ENCODE measurements at places on chromosomes 16 and 17. TPM values are rescaled to one million over a fixed set of nuclear protein-coding genes. Genes with fewer than 3 reads are reported as not detected.

DNA sequence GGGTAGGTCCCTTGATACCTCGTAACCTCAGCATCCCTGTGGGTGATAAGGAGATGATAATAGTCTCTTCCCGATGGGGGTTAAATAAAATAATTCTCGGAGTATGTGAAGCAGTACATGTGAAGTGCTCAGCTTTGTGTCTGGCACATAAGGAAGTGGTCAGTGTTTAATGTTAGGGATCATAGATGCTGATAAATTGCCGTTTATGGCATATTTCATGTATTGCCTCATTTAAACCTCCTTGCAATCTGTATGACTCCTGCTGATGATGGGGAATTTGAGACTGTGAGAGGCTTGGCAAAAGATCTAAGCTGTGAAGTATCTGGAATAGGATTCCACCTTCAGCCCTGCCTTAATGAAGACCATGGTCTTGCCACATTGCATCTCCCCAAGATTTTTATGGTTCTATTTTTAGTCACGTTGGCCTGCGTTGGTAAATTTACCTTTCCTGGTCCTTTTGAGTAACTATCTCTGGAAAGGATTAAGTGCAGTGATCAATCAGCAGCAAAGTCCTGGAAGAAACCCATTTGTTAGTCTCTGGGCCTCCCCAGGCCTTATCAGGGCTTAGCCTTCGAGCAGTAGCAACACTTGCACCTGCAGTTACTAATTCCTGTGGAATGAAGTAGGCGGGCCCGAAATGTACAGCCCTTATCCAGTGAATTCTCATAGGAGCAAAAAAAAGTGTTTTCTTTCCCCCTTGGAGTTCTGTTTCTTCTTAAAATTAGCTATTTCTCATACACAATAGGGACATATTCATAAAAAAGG, 144.9 kb downstream of the WWOX start:
- peak; percentile 58 for DNase-seq

The WSCD1 gene
- 0.45 TPM for total RNA-seq

GRCh38 chr16:28267356-28267755, 25.0 kb upstream of the SBK1 start:
- DNase-seq, result no peak

The DPEP1 gene
- not detected for total RNA-seq

DNA sequence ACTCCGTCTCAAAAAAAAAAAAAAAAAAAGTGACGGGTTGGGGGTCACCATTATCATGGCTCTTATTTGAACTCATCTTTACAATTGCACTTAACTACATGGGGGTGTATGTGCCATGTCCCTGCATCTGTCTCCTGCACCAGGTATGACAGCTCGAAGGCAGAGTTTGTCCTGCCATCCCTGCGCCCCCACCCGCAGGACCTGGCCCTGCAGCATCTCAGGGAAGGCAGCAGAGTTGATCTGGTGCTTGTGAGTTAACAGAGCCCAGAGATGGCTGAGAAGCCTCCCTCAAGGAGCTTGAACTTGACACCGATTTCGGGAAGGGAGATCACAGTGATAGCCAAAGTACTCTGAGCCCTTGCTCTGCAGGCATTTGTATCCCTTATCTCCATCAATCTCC, 44.8 kb downstream of the C16orf82 start:
- no peak for DNase-seq

The G6PC1 gene
- not detected for total RNA-seq

The MSLN gene
- 3.4 TPM for total RNA-seq

DNA sequence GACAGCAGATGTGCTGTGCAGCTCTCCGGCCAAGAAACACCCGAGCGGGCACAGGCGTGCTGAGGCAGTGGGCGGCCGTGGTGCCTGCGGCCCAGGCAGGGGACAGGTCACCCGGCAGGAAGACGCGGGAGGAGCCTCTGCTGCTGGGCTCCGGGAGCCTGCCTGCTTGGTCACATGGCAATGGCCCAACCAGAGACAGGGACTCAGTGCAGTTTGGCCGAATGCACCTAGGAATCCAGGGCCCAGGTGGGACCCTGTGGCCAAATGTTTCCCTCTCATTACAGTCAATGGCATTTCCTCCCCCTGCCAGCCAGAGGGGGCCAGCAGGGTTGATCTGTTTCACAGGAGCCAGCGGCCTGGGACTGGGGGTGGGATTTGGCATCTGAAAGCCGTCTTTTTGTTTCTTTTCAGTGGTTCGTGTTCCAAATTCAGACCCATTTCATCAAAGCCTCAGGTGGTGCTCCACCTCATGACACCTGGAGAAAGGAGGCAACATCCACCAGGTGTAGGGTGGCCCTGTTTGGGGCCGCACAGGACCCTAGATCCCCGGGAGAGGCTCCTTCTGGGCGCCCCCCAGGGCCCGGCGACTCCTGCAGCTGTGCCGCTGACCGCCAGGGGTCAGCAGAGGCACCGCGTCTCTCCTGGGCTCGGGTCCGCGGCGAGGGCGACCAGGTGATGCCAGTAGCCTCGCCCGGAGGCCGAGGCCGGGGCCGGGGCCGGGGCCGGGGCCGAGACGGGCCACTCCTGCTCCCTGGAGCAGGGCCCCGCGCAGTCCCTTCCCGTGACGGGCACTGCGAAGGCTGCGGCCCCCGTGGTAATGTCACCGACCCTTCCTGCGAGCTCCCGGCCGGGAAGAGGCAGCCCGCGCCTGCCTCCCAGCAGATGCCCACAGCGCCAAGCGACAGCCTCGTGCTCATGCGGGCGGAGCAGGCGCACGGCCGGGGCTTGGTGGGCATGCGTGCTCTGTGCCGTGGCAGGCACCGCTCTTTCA, 118.5 kb downstream of the C16orf78 start:
- DNase-seq, result peak; percentile 40

The UTS2R gene
- total RNA-seq, result not detected

- no peak for DNase-seq
These were observed 33.0 kb upstream of the SEC14L1 start for GRCh38 chr17:77107506-77108433.

The SLC12A3 gene
- total RNA-seq, result not detected

DNA sequence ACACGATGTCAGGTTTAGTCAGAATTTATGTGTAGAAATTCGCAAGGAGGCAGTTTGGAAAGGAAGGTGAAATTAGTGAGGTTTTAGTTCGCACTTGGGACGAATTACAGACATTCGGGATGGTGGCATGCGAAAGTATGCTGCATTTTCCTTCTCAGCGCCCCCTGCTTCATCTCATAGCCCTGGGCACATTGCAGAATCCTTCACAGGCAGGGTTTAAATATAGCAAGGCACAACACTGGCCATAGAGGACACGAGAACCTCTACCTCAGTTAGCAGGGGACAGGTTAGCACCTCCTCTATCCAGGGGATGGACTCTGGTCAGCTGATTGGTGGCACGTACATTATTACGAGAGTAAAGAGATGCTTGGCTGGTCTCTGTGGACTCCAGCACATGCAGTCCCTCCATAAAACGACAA, 47.5 kb downstream of the MAP2K6 start:
- no peak for DNase-seq

DNA sequence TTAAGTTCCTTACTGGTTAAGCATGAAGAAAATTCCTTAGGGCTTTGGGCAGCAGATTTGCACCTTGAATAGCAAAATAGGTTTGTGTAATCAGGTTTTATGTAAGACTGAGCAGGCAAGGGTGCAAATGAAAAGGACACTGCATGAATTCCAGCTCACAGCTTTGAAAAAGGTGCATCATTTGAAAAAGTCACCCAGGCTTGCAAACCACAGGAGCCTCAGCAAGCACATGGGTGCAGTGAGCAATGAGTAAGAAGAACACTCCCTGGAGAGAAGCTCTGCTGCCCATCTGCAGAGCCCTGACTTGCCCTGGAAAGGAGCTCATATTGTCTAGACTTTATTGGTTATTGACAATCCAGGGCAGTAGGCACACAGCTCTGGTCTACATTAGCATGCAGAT, 165.6 kb upstream of the KCNJ16 start:
- DNase-seq, result no peak

GRCh38 chr17:33241390-33241789, 51.7 kb downstream of the ASIC2 start:
- DNase-seq, result no peak

DNA sequence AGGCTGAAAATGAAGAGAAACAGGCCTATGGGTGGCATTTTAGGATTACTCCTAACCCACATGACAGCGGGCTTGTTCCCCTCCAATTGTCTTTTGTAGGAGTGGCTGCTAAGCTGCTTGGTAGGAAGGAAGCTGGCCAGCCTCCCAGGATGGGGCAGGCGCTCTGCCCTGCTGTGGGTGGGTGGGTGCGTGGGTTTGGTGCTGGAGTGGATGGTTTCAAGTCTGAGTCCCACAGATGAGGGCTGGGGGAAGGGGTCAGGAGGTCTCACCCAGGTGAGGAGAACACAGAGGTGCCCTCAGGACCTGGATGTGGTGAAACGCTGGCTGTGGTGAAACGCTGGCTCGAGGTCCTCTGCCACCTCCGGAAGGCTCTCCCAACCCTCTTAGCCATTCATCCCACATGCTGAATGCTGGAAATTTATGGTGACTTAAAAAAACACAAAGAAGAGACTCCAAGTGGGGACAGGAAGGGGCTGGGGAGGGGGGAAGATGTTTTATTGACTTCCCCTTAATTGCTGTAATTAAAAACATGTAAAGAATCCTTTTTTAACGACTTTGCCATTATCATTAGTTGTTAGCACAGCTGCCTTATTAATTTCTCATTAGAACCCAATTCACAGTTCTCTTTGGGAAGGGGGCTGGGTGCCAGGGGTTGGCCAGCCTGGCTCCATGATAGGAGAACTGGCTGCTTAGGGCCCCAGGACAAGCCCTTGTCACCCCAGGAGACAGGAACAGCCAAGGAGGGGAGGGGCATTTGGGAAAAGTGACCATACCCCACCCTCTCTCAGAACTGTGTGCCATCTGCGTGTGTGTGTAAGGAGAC, 153.5 kb upstream of the CDC42EP4 start:
- no peak for DNase-seq

- no peak for DNase-seq
These were observed 27.8 kb upstream of the PHOSPHO1 start for GRCh38 chr17:49258394-49258793.

DNA sequence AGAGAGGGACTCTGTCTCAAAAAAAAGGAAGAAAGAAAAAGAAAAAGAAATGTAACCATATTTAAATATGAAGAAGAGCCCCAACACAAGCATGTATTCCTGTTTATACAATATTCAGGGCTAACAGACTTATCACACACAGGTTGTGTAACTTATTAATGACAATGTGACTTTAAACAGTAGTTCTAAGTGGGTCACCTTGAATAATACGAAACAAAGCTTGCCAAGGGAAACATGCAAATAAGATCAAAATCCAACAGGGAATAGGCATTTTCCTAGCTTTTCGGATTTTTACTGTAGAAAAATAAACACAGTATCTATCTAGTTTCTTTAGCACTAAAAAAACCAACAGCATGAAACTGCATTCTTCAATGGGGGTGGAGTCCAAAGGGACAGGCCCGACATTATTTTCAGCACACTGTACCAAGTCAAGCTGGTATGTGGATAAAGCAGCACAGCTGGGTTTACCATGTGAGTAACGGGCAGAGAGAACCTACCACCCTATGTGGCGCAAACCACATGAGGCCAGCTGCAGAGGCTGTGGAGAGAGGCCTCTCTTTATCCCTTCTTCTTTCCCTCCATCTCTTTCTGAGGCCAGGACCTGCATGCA, 45.3 kb downstream of the TOM1L2 start:
- no peak for DNase-seq

The THAP11 gene
- 39.1 TPM for total RNA-seq

The KRTAP2-3 gene
- total RNA-seq, result 18.2 TPM

GRCh38 chr16:58036943-58037342, 11.4 kb downstream of the MMP15 start:
- DNase-seq, result no peak

GRCh38 chr17:35192708-35193107, 1.5 kb downstream of the SLC35G3 start:
- DNase-seq, result no peak

DNA sequence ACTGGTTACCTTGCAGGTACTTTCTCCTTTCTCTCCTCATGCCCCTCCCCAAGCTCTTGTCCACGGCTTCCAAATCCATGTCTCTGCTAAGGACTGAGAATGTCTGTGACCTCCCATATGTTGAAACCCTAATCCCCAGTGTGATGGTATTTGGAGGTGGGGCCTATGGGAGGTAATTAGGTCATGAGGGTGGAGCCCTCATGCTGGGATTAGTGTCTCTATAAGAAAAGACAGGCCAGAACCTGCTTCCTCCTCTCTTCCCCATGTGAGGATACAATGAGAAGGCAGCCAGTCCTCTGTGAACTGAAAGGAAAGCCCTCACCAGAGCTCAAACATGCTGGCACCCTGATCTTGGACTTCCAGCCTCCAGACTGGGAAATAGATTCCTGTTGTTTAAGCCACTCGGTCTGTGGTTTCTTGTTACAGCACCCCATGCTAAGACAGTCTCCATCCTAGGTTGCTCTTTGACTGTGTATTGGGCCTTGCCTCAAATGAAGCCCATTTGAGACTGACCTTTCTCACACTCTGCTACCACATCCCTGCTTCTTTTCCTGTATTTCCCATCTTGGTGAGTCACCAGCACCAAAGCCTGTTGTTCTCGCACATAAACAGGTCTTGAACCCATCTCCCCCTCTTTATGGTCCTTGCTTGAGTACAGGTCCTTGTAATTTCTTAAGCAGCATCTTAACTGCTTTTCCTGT, 135.0 kb downstream of the CDK5R1 start:
- no peak for DNase-seq

- DNase-seq, result no peak
These were observed 118.1 kb downstream of the GSG1L start for GRCh38 chr16:27945233-27945973.

GRCh38 chr16:86091976-86092375, 193.0 kb downstream of the IRF8 start:
- DNase-seq, result no peak

DNA sequence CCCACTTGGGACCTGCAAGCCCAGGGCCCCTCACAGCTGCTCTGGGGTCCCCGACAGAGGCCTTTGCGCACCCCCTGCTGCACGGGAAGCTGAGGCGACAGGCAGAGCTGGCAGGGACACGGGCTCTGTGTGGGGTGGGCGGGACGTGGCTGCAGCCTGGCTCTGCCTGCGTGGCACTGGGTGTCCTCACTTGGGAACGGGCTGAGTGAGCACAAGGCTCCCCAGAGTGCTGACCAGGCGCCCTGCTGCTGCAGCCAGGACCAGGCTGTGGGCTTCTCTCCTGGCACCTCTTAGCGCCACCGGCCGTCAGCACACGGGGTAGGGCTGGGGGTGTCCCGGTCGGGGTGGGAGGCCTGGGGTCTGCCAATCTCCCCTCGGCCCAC, 6.6 kb downstream of the C1QTNF8 start:
- DNase-seq, result no peak

The ZNF286A gene
- total RNA-seq, result 22.3 TPM

GRCh38 chr17:49760296-49760695, 3.6 kb downstream of the FAM117A start:
- no peak for DNase-seq

The KLHL10 gene
- total RNA-seq, result not detected

GRCh38 chr16:81817789-81818567, 38.9 kb downstream of the PLCG2 start:
- no peak for DNase-seq

The MT1G gene
- not detected for total RNA-seq

The RGS9 gene
- total RNA-seq, result 0.54 TPM

GRCh38 chr17:19285213-19285900, 48.2 kb downstream of the EPN2 start:
- no peak for DNase-seq

The TMEM106A gene
- total RNA-seq, result 3.4 TPM

GRCh38 chr16:4612977-4613635, 1.6 kb downstream of the UBALD1 start:
- peak; percentile 58 for DNase-seq

GRCh38 chr16:4979736-4980660, 21.9 kb downstream of the SEC14L5 start:
- no peak for DNase-seq

Measured in Calu3 (cell line).